Stimulated activated CD8-positive, alpha-beta memory T cell treated with anti-CD3 and anti-CD28 coated beads, Interleukin-2, amount 100 ng/mL, for 1 hour (primary cell): ENCODE measurements at places on chromosomes 2 and 18.

GRCh38 chr2:195864316-195864715, 204.3 kb downstream of the DNAH7 start:
- DNase-seq: no peak

DNA sequence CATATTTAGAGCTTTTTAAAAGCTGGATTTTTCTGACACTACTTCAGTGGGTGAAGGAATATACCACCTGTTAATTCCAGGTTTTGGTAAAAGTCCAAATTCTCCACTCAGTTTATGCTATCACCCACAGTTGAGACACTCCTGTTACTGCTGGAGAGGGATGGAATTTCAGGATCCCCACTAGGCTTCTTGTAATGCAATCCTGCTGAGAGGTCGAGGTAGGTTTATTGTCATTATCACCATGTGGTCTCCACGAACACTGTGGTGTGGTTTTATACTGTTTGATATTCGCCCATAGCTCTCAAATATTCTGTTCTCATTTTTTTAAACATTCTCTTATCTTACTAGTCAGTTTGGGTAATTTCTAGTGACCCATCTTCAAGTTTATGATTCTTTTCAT, 167.9 kb downstream of the CCDC102B start:
- DNase-seq: no peak

DNA sequence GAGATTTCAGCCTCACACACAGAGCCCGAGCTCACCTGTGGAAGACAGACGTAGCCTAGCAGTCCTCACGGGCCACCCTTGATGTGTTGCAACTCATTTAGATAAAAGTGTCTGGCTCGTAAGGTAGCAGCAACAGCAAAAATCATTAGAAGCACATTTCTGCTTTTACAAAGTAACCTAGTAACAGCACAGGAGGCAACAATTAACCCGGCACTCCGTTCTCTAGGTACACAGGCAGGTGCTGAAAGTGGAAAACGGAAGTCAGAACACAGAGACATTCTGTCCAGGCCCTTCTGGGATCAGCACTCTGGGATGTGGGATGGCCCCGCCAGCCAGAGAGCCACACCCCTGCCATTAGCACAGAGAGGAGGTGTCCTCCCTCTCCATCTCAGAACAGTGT, 99.3 kb downstream of the KLHL29 start:
- DNase-seq: no peak

- DNase-seq: no peak
Measured at GRCh38 chr2:159737292-159737916, 25.1 kb downstream of the MARCHF7 start.

DNA sequence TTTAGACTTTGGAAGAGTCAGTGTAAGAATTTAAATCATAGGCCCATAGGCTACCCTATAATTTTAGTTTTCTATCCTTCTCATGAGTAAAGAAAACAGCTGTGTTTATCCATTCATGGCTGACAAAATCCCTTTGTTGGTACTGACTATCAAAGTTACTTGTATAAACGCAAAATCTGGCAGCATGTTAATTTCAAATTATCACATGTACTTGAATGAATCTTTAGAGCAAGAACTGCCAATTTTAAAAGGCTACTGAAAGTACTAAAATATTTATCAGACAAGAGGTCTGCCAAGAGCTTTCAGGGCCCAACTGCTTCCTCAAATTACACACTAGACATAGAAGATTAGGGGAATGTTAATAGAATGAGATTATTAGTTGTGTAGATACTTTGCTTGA, 66.6 kb downstream of the MYL12B start:
- no peak for DNase-seq

DNA sequence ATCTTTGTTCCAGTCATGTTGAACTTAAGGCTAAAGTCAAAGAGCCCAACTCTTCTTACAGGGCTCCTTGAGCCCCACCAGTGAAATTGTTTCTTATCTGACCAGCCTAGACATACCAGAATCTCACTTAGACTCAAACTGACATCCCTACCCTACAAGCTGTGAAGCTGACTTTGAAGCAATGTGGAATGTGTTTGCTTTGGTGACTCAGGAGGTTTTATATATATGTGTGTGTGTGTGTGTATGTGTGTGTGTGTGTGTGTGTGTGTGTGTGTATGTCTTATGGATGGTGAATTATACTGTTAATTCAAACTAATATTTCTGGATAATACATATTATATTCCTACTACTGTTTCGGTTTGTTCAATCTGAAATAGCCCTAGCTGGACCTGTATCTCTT, 67.3 kb downstream of the CAMKMT start:
- DNase-seq: no peak

DNA sequence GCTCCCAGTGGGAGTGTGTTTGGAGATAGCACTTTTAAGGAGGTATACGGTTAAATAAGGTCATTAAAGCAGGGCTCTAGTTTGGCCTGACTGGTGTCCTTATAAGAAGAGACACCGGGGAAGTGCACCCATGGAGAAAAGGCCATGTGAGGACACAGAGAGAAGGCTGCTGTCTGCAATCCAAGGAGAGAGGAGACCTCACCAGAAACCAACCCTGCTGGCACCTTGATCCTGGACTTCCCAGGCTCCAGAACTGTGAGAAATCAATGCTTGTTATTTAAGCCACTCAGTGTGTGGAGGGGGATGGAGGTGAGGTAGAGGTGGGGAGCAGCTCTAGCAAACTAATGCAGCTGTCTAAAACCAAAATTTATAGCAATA, 62.0 kb downstream of the RPL31 start:
- no peak for DNase-seq

DNA sequence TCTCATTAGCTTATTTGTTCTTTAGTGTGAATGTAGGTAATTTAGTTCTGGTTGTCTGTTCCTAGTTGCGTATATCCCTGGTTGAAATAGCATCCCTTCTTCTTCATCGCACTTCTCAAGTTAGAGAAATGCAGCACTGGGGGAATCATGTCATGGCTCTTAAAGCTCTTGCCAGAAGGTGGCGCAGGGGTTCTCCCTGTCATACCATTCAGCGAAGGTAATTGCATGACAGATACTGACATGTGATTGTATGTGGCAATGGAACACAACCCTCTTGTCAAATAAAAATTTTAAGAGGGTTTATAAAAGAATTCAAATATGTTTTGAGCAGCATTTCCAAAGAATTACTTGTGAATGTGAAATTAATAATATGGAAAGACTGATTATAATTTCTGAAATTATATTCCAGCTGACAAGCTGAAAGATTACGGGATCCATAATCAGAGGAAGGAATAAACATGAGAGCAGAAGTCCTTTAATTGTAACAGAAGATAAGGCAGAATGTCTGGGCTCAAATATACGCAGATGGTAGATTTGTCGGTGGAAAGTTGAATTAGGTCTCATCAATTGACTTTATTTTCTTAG, 411.7 kb downstream of the DSEL start:
- DNase-seq: no peak

DNA sequence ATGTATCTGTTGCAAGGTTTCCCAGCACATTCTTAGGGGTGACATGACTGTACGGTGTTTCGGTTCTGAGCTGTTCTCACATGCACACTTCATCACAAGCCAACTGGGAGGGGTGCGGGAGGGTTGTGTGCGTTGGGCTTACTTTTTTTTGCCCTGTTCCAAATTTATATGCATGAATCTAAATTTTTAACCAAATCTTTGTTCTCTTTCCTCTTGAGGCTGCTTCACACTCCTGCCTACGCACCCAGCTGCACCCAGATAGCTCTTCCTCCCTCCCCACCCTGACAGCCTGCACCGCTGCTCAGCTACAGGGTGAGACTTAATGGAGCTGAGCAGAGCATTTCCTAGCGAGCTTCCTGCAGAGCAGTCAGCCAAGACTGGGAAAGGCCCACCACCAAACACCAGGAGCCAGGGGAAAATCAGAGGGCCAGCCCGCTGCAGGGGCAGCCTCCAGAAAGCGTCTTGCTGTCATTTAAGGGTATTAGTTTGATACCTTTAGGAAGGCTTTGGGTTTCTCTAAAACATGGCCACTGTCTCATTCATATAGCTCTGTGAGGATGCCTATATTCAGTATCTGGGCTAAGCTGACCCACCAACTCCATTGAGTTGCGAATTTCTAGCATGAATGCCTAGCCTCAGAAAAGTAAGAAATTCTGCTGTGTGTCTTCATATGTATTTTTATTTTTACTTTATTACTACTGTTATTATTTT, 84.5 kb downstream of the POU3F3 start:
- no peak for DNase-seq

GRCh38 chr2:30312916-30313315, 81.6 kb downstream of the LBH start:
- no peak for DNase-seq

DNA sequence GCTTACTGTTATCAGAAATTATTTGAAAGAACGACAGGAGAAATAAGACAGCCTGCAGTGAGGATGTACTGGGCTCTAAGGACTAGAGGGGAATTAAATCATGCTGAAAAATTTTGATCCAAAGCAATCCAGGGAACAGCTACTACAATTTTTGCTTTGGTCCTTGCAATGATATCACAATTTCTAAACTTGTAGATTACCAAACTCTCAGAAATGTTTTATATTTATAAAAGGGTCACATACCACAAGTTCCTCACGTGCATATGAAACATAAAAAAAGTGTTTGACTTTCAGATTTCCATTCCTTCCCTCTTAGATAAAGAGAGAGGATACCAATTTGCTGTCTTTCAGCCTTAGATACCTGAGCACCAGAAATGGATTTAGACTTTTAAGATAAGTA, 261.2 kb downstream of the STK39 start:
- DNase-seq: no peak

DNA sequence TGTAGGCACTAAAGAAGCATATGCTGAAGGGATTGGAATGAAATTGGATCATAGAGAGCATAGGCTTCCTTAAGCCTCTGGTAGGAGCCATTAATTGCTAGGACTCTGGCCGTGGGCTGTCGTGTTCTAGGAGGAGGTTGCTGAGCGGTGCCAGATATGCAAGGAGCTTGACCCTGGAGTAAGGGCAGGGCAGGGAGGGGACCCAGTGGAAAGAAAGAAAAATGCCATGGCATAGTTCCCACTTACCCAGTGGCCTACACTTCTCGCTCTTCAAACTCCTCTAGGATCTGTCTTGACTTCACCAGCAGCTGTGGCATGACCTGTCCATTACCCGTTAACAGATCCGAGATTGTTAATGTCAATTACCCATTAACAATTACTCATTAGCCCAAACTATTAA, 53.1 kb downstream of the NEURL3 start:
- DNase-seq: no peak

DNA sequence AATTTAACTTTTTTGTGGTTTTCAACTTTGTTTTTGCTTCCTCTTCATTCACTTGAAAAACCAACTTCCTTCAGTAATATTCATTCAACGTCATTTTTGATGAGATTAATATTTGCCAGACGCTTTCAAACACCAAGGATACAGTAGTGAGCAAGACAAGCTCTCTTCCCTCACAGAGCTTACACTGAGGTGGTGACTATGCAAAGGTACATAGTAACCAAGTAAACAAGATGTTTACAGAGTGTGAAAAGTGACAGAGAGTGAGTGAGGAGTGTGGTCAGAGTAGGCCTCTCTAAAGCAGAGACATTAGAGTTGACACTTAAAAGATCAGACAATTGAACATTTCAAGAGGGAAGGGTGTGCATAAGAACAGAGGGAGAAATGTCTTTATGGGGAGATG, 155.5 kb downstream of the TMEM247 start:
- no peak for DNase-seq

GRCh38 chr2:222532315-222532714, 108.0 kb downstream of the SGPP2 start:
- DNase-seq: no peak

- no peak for DNase-seq
Measured at GRCh38 chr2:655626-656025, 21.6 kb downstream of the TMEM18 start.

- DNase-seq: no peak
Measured at GRCh38 chr2:78907089-78907488, 118.4 kb upstream of the REG3G start.

DNA sequence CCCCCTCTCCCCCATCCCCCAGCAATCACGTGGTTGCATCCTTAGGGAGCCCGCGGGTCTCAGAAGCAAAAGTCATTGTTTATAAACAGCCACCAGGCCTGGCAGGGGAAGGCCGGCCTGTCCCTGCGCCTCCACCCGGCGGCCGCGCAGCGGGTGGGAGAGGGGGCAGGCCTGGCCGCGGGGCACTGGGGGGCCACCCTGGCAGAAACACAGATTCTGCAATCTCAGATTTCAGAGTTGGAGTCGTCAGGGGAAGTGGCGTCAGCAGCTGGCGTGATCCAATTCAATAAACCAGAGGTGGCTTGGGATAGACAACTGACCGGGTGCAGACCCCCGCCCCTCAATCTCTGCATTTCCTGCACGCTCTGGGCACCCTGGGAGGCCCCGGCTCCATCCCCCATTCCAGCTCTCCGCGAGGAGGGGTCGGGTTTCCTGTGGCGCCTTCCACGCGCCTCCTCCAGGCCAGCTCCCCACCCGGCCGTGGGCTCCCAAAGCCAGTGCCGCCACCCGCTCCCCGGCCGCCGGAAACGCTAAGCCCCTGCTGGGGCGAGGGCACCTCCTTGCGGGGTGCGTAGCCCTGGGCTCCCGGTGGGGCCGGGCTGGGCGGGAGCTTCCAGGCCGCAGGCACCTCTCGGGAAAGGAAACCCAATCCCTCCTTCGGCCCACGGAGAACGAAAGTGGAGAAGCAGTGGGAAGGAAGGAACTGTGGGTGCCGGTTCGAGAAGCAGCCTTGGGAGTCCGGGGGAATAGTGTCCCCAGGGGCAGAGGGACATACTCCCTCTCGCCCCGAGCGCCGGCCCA, 1.1 kb downstream of the BIN1 start:
- no peak for DNase-seq

GRCh38 chr18:58997811-58998337, 133.2 kb downstream of the ZNF532 start:
- no peak for DNase-seq

GRCh38 chr2:199147216-199147615, 310.5 kb downstream of the SATB2 start:
- DNase-seq: no peak

DNA sequence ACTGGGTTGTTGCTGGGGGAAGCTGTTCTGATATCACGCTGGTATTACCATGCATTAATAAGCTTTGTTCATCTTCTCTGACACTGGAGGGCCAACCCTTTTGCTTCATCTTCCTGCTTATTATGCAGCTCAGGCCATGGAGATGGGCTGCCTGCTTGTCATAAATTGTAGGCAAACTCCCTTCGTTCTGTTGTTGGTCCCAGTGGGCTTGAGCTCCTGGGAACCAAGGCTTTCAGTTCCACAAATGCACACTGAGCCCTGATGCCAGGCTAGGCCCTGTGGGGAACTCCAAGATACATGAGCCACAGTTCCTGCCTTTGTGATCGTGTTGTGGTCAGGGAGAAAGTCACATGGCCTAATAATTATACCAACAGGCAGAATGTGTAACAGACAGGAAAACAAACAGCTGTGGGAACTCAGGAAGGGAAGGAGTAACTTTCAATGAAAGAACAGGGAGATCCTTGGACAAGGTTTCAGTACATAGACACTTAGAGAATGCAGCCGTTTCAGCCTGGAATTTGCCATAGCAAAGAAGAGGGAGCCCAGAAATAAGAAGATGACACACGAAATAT, 49.0 kb upstream of the BCL2L11 start:
- DNase-seq: no peak

GRCh38 chr2:105519516-105519915, 120.7 kb upstream of the FHL2 start:
- no peak for DNase-seq
